IPS DF 19.7 (cell line): ENCODE measurements at places on chromosomes 11 and 22.

DNA sequence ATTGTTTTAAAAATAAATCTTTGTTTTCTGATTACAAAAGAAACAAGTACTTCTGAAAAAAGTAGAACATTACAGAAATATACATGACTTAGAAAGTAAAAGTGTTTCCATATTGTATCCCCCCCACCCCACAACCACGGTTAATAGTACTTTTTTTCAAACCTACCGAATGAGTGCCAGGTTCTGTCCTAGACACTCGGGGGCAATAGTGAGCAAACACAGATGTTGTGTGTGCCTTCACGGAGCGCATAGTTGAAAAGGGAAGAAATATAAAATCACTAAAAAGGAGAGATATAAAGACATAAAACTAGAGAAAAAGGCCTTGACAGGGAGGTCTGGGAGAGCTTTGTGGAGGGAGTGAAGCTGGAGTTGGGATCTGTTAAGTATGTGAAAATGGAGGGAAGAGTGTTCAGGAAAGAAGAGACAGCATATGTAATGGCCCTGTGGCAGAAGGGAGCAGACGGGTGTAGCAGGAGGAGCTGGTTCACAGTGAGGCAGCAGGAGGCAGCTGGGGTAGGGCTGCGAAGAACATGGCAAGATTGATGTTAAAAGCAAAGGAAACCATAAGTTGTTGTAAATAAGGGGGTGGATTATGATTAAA lies 42.1 kb upstream of the ALX4 start:
- DNase-seq = no peak

DNA sequence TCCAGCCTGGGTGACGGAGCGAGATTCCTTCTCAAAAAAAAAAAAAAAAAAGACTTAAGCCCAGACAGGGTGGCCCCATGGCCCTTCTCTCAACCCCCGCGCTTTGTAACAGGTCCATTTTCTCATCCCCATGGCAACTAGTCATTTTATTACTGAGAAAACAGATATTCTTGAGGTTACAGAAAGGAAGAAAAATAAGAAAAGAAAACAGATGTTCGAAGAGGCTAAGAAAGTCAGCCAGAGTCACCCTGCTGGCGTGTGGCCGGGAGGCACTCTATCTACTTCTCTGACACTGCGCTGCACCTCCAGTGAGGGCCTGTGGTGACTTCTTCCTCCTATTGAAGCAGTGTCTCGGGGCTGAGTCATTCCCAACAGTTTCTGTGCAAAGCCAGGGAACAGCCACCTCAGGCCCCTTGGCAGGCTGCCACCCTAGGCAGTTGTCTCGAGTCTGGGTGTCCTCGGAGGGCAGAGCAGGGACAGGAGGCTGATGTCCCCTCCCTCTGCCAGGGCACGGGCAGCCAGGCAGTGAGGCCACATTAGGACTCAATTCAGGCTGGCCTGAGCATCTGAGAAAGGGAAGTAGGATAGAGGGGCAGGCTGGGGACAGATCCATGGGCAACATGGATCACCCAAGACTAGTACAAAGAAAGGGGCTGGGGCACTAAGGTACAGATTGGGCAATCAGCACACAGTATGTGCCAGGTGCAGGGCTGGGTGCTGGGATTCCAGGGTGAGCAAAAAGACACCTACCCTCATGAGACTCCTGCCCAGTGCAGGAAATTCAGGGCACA lies 16.4 kb upstream of the SYVN1 start:
- DNase-seq = no peak

DNA sequence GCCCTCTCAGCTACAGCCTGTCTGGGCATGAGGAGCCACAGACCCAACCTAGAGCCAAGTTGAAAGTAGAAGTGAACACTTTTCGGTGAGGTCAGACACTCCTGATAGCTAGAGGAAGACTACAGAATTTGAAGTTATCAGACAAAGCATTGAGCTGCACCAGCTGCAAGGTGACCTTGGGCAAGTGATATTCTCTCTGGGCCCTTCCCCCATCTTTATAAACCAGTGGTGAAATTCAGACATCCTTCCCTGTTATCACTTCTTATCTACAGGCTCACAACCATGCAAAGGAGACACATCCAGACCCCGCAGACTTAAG lies 8.0 kb upstream of the PMM1 start:
- DNase-seq = no peak

DNA sequence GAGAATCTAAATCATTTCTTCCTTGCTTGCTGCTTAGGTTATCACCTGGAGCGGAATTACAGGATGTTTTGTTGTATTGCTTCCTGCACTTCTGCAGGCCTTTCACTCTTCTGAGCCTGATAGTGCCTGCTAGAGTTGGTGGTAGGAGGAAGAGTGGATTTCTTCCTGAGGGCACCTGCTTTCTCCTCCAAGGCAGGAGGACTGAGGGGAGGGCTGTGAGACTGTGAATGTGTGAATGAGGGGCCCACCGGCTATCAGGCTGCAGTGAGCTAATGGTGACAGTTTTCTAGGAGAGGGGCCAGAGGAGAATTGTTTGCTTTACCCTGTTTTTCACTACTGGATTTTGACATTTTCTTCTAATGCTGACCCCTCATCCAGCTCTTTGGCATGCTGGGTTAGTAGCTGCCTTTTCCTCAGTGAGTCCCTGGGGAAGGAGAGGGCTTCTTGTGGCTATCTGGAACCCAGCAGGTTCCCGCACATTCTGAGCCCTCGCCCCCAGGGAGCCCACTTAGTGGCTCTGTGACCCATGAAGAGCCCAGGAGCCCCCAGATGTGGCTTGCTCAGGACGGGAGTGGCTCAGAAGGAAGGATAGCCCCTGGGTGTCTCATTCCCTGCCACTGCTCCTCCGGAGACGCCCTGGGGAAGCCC lies 39.1 kb downstream of the DIXDC1 start:
- DNase-seq = no peak

- no peak for DNase-seq
These were observed 35.0 kb downstream of the TPBGL start for GRCh38 chr11:75275581-75275980.

GRCh38 chr11:46238967-46239800 lies 38.3 kb upstream of the CREB3L1 start:
- DNase-seq = no peak

DNA sequence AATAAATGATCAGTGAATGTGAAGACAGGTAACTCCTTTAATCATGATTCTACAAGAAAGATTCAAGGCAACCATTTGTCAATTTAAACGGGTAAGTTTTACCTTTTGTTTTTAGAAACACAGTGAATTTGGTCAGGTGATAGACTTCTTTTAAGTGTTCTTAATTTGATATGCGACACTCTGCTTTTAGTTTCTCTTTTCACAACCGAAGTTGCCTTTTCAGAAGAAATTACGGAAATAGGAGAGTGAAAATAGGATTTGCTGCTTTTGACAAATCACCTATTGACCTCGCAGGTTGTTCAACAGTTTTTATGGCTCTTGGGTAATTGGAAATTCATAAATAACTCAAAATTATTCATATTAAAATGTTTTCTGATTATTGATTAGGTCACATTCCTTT lies 142.1 kb downstream of the CNTN5 start:
- DNase-seq = no peak

DNA sequence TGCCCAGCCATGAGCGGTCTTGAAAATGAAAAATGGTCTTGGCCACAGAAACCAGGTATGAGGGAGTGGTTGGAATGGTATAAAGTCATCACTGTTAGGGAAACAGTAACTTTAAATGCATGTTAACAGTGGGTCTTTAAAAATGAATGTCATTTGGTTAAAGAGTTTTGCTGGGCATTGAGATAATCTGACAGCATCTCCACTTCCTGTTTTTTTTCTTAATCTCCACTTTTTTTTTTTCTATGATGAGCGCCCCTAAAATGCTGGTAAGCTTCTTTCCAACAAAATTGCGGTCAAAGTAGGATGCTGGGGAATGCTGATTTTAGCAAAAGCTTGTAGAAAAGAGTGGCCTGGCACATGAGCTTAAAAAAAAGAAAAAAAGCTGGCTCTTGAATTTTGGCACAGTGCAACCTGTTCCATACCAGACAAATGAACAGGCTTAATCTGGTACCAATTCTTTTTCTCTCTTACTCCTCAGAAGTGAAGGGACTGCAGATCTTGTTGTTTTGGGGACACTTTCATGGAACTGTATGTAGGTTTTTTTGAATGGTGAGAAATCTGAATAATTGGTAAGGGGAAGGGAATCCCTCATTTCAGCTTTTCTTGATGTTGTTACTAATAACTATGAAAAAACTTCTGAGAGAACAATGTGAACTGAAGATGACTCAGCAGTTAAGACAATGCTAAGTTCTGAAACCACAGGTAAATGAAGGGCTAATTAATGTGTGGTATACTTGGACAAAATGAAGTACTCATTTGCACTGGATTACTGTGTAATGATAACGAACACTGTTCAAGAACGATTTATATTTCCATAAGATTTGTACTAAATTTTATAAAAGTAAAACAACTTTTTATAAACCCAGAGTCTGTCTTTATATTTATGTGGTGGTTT lies 3.1 kb upstream of the ARHGEF12 start:
- DNase-seq = no peak

DNA sequence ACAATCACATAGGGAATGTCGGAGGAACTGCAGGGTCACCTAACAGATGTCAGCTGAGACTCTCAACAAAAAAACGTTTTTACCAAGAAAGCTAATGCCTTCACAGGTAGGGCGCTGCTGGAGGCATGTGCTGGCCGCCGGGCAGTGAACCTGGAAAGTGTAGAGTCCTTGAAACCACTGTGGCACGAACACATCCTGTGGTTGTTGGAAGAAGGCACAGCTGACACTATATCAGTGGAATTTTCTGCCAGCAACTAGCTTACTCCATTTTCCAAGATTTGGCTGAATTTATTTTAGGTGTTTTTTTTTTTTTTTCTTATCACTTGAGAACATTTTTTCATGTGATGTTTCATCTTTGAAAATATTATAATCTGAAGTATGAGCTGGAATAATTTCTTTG lies 14.2 kb downstream of the TRMU start:
- DNase-seq = no peak
